Islet precursor cell (in vitro differentiated cells): ENCODE measurements at places on chromosomes 7 and 10.

GRCh38 chr10:118882741-118883140 lies 128.0 kb upstream of the CACUL1 start:
- DNase-seq = no peak

DNA sequence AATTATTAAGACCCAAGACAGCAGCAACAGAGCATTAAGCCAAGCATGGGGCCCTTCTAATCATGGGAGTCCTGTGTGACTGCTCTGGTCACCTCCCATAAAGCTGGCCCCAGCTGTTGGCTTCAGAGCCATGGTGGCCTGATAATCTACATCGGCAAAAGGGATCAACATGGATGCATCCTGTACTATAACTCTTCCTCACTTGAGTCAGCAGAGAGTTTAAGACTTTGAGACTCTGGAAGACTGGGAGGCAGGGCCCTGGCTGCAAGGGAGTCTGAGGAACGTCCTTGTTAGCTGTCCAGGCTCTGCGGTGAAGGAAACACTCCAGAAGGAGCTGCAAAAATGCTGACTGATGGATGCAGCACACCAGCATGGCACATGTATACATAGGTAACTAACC lies 95.0 kb upstream of the KIAA1217 start:
- no peak for DNase-seq

DNA sequence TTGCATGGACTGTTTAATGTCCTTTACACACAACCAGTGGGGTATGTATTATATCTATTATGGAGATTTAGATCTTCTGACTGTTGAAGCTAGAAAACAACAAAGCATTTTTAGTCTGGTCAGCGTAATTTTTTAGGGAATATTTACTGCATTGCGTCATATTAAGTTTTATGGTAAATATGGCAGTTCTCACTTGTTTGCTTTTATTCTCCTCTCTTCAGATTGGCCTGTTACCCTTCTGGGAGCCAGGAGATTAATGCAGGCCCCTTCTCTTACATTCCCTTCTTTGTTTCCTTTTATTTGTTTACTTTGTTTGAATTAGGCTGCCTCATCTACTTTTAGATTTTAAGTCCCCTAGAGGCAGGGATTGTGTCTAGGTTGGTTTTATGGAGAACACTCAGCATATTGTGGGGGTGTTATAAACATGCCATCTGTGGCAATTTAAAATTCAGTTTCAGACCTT lies 13.8 kb downstream of the UBE2D1 start:
- no peak for DNase-seq

DNA sequence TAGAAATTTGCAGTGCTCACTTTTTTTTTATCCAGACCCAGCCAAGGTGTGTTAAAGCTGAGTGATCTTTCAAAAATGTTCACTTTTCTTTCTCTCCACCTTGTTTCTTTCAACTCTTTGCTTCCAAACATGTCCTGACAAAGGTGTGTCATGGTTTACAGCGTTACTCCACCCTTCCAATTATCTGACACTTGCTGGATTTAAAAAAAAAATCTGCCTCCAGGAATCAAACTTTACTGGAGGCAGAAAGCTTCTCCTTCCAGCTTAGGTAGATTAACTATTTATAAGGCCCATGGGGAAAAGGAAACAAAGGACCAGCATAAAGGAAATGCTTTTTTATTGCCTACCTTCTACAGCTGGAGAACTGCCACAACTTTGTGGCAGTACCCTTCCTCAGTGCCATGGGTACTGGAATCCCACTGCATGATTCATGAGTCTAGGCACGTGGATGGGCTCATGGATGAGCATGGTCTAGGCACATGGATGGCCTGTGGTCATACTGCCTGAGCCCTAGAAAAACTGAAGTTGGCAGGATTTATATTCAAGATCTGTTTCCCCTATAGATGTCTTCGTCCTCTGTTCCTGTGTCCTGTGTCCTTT lies at the start of gene COL17A1:
COL17A1 (minus strand) TSS at position 80 of the 600 bp plus-strand sequence. CDS start 5,207 bp downstream, outside the sequence.
- no peak for DNase-seq
